ENCODE measurements at places on chromosomes 6 and 20.

DNA sequence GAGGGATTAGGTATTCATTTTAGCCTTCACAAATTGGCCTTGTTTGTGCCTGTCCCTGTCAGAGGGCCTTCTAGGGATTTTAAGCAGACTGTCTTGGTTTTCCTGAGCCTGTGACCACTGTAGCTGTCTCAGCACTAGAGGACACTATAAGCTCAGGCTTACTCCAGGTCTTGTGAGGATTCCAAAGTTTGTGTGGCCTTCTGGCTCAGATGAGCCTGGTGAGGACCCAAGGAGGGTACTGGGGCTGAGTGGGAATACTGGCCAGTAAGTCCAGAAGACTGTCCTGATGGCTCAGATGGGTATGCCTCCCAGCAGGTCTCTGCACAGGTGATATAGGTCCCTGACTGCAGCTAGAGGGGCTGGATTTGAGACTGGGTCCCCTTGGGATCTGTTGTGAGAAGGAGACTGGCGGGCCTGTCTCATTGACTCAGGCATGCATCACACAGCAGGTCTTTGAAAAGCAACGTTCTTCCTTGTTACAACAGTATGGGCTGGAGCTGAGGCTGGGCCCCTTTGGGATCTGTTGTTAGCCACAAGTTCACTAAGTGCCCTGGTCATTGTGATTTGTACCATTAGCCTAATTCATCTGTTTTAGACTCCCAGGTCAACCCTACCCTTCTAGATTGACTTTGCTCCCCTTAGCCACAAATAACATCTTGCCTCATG is 26.3 kb upstream of the TFB1M start:
- H3K36me3 ChIP-seq: no peaks in the 10 kb centered on the region
- no peak overlapping the region for H3K27ac ChIP-seq
- no peaks in the 10 kb centered on the region for H3K4me1 ChIP-seq
- no peaks in the 10 kb centered on the region for H3K27me3 ChIP-seq
- no peak for DNase-seq

- peaks cover 30% of the 10 kb centered on the region for H3K4me1 ChIP-seq
- H3K27me3 ChIP-seq: no peaks in the 10 kb centered on the region
- no peak for DNase-seq
- H3K27ac ChIP-seq: no peak overlapping the region
- no peaks in the 10 kb centered on the region for H3K36me3 ChIP-seq
These were observed 1.7 kb downstream of the CDC25B start for GRCh38 chr20:3797592-3798372.

DNA sequence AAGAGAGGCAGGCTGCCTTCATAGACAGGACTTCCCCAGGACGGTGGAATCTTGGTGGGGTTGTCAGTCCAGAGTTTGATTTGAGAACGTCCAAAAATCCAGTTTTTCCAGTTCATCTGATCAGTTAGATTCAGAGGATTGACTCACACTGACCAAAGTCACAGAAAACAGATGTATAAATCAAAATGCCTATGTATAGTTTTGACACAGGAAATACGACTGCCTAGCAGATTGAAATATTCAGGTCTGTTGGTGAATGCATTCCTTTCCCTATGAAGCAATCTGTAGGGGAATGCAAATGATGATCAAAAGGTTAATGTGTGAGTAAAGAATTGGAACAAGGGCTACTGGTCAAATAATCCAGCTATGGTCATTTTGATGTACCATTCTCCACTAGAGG is 29.7 kb upstream of the GFOD1 start:
- no peaks in the 10 kb centered on the region for H3K27me3 ChIP-seq
- no peak overlapping the region for H3K27ac ChIP-seq
- no peak overlapping the region for H3K4me3 ChIP-seq
- no peak for DNase-seq

GRCh38 chr20:57468523-57469417 is 56.2 kb downstream of the CTCFL start:
- no peaks in the 10 kb centered on the region for H3K36me3 ChIP-seq
- no peak for DNase-seq
- no peaks in the 10 kb centered on the region for H3K4me1 ChIP-seq
- H3K4me3 ChIP-seq: no peak overlapping the region
- H3K27me3 ChIP-seq: peaks cover 2% of the 10 kb centered on the region

DNA sequence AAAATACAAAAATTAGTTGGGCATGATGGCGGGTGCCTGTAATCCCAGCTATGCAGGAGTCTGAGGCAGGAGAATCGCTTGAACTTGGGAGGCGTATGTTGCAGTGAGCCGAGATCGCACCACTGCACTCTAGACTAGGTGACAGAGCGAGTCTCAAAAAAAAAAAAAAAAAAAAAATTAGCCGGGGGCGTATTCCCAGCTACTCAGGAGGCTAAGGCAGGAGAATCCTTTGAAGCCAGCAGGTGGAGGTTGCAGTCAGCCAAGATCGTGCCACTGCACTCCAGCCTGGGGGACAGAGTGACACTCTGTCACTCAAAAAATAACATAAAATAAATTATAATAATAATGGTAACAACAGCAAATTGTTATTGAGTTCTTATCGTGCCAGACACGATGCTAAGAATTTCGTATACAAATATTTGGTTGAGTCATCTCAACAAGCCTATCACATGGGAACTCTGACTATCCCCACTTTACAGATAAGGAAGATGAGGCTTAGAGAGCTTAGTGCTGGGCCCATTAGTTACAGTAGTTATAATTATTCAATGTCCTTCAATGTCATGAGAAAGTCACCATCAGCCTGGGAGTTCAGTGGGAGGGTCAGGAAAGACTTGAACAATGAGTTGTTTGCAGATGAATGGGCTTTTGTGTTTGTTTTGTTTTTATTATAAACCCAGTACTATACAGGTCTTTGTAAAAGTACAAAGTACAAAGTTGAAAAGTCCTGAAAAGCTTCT is 19.4 kb downstream of the C6orf15 start:
- H3K27me3 ChIP-seq: no peaks in the 10 kb centered on the region
- DNase-seq: no peak
- H3K4me1 ChIP-seq: peaks cover 7% of the 10 kb centered on the region
- no peak overlapping the region for H3K27ac ChIP-seq
- no peaks in the 10 kb centered on the region for H3K36me3 ChIP-seq
- no peak overlapping the region for H3K4me3 ChIP-seq

GRCh38 chr20:59269411-59270025 is 30.9 kb upstream of the EDN3 start:
- H3K27ac ChIP-seq: no peak overlapping the region
- peak; percentile 16 for DNase-seq
- no peaks in the 10 kb centered on the region for H3K36me3 ChIP-seq
- H3K4me3 ChIP-seq: no peak overlapping the region
- H3K27me3 ChIP-seq: peaks cover 2% of the 10 kb centered on the region

DNA sequence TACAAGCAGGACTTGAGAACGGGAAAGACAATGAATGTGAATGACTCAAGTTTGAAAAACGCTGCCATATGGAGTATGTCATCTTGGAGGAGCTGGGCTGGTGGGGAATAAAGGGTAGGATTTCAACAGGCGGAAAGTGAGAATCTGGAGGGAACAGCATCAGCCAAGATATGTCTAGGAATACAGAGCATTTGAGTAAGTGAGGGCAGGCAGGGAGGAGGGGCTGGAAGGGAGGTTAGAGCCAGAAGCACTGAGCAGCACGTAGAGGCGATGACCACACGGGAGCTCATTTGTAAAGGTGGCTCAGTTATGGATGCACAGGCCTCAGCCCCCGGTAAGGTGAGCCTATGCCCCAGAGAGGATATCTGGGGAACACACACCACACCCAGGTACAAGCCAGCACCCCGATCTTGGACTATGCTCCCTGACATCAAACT is 115.1 kb downstream of the ZMYND8 start:
- H3K4me1 ChIP-seq: peaks cover 3% of the 10 kb centered on the region

DNA sequence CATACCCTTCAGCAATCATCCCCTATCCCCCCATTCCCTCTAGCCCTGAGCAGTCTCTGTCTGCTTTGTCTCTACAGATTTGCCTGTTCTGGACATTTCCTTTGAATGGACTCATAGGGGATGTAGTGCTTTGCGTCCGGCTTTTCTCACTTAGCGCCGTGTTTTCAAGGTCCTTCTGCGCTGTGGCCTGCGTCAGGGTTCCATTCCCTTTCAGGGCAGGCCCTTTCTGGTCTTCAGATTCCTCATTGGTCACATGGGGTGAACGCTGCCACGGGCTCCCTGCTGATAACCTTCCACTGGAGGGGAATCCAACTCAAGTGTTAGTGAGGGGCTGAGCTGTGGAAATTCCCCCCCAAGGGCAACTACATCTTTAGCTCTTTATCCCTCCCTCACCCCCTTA is 36.4 kb upstream of the APCDD1L start:
- no peak overlapping the region for H3K27ac ChIP-seq
- H3K4me3 ChIP-seq: no peak overlapping the region
- no peaks in the 10 kb centered on the region for H3K4me1 ChIP-seq
- peaks cover 3% of the 10 kb centered on the region for H3K27me3 ChIP-seq

DNA sequence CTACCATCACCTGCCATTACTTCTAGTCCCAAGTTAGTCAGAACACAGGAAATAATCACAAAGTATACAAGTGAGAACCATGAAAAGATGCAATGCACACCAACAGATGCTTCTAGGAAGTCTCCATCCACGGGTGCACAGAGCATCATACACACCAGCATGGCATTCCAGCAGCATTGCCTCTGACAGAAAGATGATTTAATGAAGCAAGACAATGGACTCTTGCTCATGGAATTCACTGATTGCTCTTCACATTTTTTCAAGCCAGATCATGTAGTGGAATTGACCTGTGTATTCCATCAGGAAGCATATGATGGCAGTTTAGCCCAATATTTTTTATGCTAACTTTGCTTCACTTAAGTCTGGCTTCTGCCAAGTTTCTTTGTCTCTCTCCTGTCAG is 406.3 kb upstream of the RGS17 start:
- H3K36me3 ChIP-seq: no peaks in the 10 kb centered on the region
- no peak overlapping the region for H3K27ac ChIP-seq
- no peaks in the 10 kb centered on the region for H3K27me3 ChIP-seq
- no peaks in the 10 kb centered on the region for H3K4me1 ChIP-seq

GRCh38 chr6:38797391-38797790 is 82.3 kb downstream of the DNAH8 start:
- no peaks in the 10 kb centered on the region for H3K36me3 ChIP-seq
- no peak overlapping the region for H3K27ac ChIP-seq
- H3K27me3 ChIP-seq: no peaks in the 10 kb centered on the region

DNA sequence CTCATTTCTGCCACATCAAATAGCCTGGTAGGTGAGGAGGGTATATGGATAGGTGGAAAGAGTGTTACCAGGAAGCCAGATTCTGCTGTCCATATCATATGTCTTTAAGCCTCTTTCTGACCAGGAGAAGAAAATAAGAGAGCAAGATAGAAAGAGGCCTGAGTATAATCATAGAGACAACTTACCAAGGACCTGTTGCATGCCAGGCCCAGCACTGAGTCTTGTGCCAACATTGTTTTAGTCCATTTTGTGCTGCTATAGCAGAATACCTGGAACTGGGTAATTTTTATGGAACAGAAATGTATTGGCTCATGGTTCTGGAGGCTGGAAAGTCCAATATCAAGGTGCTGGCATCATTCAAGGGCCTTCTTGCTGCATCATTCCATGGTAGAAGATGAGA is 7.3 kb upstream of the ADA start:
- no peaks in the 10 kb centered on the region for H3K27me3 ChIP-seq
- DNase-seq: no peak
- H3K4me1 ChIP-seq: peaks cover 4% of the 10 kb centered on the region
- H3K27ac ChIP-seq: no peak overlapping the region
- H3K36me3 ChIP-seq: no peaks in the 10 kb centered on the region

GRCh38 chr6:89286516-89286915 is 28.6 kb downstream of the GABRR2 start:
- no peaks in the 10 kb centered on the region for H3K36me3 ChIP-seq
- H3K4me1 ChIP-seq: no peaks in the 10 kb centered on the region
- no peak overlapping the region for H3K27ac ChIP-seq
- no peak overlapping the region for H3K4me3 ChIP-seq

Data from lung (tissue), 17 donors.